ENCODE measurements at places on chromosomes 2 and 18.
A peak's percentile ranks its signal among the peaks of the same experiment; 100 is the strongest.

- DNase-seq, result no peak
These were observed 22.3 kb downstream of the DTNB start for GRCh38 chr2:25651066-25651465.

GRCh38 chr2:7825591-7826312 lies 856.1 kb upstream of the ID2 start:
- DNase-seq, result no peak

- DNase-seq, result no peak
These were observed 4.3 kb downstream of the COL3A1 start for GRCh38 chr2:188978291-188979081.

DNA sequence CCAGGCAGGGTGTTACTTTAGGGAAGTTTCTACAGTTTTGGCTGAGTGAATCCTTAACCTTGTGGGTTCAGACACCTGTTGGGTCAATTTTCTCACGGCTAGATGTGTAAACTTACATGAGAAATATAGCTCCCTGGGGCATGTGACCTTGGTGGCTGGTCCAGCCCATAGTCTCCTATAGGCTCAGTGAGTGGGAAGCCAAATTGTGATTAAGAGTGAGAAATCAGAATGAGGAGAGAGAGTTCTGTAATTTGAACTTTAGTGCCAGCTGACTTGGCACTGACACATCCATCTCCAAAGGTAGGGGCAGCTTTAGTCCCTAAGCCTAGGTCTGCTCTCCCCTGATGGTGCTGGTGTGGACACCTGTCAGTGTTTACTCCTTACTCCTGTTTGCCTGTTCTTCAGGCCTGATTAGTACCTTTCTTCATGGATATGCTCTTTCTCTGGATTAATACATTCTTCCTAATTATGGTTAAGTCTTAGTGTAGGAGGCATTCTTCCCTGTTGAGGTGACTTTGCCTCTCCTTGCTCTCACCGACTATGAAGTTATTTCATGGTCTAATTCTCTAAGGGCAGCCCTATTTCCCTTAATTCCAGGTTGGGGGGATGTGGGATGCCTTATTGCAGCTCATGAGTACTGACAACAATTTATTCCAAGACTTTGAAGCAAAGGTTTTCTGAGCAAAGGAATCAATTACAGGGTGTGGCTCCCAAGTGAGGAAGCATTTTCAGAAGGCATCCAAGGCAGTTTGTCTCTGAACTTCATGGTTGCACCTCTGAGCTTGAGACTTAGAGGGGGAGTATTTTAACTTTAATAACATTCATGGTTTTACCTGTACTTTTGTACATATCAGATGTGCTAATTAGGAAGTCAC lies 177.3 kb downstream of the DYSF start:
- DNase-seq, result no peak

GRCh38 chr2:47675196-47675825 lies 107.6 kb upstream of the MSH6 start:
- DNase-seq, result no peak

- no peak for DNase-seq
These were observed 260.5 kb upstream of the RASGRP3 start for GRCh38 chr2:33215983-33216382.

DNA sequence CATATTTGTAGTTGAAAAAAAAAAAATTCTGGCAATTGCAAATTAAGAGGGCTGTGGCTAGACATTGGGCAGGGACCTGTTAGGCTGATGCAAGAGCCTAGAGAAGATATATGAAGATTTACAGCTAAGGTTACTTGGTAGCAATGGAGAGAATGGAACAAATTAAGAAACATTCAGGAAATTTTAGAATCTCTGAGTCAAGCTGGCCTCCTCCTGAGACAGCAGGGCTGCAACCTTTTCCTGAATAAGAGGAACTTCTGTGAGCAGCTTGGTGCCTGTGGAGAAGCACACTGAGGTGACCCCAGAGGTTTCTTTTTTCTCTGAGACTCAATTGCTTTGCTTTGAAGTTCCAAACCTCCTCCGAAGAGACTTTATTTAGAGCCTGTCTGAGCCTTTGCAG lies 118.6 kb upstream of the LRATD1 start:
- DNase-seq, result no peak

DNA sequence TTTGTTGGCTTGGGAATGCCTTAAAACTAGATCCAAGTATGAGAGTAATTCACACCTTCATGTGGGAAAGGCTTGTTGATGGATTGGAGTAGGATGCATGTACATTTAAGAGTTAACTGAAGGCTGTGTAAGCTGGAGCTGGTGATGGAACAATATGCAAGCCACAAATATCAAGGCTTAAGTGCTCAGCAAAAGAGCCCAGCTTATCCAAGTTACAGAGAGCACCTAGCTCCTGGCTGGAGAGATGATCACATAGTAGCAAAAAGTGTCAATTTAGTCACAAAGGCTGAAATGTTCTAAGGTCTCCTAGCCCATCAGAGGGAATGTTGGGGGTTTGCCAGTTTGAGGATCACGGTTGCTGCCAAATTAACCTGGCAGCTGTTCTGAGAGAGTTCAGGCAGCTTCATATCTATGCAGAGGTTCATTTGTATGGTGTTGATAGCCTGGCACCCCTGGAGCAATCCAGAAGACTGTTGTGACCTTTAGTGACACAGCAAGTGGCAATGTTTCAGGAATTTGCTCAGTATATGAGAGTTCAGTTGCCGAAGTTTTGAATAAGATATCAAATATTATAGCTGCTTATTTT lies 228.2 kb downstream of the DOK6 start:
- DNase-seq, result no peak

- DNase-seq, result no peak
These were observed 29.4 kb upstream of the GMPPA start for GRCh38 chr2:219469186-219469724.

GRCh38 chr2:18814387-18814786 lies 225.0 kb upstream of the NT5C1B start:
- DNase-seq, result peak; percentile 13

DNA sequence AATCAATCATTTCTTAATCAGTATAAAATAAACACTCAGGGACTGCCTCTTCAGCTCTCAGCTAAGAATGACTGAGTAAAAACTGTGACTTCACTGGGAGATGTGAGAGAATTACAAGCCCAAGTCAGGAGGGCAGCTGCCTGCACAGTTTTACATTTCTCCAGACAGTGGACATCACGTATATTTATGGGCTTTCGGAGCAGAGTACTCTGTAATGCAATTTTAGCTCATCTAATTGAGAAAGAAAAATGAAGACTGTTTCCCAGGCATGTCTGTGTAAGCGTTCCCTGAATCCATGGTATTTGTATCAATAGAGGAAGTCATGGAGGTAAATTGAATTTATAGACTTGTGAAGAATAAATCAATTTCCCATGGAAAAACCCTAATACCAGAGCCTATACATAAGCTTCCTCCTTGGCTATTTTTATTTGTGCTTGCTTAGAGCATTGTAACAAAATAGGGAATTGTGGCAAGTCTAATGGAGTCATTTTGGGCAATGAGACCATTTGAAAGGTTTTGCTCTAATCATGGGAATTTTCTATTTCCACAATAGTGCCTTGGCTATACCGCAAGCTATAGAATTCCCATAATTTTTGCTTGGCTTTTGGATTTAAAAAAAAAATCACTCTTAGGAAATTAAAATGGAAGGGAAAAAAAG lies 87.2 kb downstream of the SLC5A7 start:
- no peak for DNase-seq

DNA sequence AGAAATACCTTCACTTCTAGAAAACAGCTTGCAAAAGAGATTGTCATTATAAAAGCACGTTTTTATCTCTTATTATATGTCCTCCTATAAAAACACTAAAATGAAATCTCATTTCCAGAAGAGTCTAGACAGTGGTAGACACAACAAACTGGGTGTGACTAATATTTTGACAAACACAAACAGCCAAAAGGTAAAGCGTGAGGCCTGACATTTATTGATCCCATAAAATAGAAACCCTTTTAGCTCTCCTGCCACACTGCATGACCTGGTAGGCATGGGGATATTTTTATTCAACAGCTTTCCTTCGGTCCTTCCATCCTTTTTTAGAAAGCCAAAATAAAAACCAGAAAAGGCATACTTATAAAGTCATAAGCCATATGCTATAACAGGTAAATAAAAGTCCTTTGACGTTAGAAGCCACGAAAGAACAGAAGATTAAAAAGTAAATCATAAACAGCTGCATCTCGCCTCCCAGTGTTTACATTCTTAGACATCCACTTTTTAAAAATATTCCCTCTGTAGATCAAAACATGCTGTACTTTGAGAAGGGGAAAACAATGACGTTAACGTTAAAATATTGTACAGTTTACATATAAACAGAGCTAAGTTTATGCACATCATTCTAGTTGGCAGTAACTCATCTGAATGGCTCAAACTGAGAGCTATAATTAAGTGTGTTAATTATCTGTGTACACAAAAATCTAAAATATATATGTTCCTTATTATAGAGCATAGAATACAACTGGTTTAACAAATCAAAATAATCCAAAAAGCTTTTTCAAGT lies 44.6 kb downstream of the IRS1 start:
- DNase-seq, result peak; percentile 71

DNA sequence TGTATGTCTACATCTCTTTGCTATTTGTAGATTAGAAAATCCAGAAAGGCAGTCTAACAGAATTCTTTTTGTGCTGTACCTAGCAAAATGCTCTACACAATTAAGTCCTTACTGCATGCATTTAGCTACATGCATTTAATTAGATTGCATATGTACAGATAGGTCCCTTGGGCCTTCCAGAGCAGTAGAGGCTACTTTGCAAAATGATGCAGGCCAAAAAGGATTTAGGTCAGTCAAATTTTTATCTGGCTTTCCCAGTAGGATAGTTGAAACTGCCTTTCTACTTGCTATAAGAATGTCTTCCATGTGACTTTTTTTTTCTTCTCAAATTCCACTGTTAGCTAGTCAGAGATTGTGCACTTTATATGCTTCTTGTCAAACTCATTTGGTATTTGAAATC lies 19.3 kb downstream of the GALNT13 start:
- DNase-seq, result no peak

- no peak for DNase-seq
These were observed 256.5 kb upstream of the SALL3 start for GRCh38 chr18:78722929-78723710.

DNA sequence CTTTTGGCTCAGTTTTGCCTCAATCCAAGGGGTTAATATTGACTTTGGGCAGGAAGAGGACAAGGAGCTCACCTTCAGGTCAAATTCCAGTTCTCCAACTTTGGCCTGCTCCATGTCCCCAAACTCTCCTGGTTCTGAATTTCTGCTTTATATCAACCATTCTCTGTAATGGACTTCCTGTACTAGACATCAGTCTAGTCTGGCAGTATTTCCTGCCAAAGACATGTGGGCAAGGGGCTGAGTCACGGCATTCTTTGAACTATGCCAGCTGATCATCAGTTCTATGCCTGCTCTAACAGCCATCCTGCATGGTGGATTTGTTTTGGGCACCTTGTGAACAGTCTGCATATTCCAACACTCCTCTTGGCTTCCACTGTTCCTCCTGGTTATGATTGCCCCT lies 199.4 kb downstream of the ZEB2 start:
- DNase-seq, result no peak
